ENCODE measurements at places on chromosomes 5 and 9.

DNA sequence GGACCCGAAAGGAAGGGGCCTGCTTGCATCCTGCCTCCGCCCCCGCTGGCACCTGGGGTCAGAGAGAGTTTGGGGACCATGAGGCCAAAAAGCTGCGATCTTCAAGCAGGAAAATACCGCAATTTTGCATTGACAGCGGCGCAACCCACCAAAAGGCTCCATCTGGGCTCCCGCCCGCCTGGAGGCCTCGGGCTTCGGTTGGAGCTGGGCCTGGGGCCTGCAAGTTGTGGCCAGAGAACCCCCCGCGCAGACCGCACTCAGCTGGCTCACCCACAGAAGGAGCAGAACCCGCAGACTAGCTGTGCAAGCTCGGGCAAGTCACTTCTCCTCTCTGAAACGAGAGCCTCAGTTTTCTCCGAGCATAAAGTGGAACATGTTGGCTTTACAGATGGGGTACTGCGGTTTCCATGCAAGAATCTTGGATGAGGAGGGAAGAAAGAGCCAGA lies 1.3 kb downstream of the NR5A1 start:
- DNase-seq = no peak

- DNase-seq = no peak
Measured at GRCh38 chr9:115396071-115396529, 278.1 kb upstream of the TNC start.

DNA sequence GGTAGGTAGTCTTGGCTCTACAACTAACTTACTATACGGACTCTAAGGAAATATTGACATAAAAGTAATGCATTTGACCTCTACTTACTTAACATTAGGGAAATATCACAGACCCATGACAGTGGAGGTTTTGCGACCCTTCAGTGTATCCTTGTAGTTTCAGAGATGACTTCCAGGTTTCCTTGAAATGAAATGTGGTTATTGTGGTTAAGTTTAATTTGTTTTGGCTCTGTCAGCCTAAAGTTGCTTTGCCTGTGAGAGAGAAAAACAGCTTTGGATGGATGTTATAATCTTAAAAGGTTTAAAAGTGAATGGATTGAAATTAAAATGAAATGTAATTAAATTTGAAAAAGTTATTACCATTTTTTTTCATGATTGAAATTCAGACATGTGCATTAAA lies 42.9 kb downstream of the LRRTM2 start:
- DNase-seq = no peak

DNA sequence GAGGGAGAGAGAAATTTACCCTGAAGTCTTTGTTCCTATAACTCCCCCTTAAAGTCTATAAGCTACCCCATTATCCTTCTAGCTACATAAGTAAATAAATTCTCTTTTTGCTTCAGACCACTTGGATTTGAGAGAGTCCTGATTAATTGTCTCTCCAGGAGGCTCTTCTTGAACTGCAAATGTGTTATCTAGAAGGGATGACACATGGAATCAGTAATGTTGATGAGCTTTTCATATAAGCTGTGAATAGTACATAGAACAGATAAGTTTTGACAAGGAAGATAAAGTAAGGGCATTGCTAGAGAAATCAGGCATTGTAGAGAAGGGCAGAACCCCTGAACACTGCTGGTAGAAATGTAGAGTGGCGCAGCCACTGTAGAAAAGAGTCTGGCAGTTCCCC lies 42.5 kb upstream of the GNPDA1 start:
- DNase-seq = no peak

- DNase-seq = no peak
Measured at GRCh38 chr5:143796753-143797152, 15.2 kb upstream of the HMHB1 start.

DNA sequence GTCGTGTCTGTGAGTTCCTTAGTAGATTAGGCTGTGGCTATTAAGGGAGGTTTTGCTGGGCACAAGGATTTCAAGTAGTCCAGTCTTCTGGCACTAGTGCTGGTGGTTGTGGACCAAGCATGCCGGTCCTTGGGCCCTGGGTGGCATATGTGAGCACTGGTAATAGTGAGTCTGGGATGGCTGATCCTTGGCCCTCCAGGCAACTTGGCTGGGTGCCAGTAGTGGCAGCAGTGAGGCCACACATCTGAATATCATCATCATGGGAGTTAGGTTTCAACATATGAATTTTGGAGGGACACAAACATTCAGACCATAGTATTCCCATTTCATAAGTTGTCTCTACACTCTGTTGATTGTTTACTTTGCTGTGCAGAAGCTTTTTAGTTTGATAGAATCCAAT lies 25.3 kb upstream of the APBA1 start:
- no peak for DNase-seq

GRCh38 chr9:20170122-20170521 lies 381.3 kb upstream of the SLC24A2 start:
- DNase-seq = no peak

DNA sequence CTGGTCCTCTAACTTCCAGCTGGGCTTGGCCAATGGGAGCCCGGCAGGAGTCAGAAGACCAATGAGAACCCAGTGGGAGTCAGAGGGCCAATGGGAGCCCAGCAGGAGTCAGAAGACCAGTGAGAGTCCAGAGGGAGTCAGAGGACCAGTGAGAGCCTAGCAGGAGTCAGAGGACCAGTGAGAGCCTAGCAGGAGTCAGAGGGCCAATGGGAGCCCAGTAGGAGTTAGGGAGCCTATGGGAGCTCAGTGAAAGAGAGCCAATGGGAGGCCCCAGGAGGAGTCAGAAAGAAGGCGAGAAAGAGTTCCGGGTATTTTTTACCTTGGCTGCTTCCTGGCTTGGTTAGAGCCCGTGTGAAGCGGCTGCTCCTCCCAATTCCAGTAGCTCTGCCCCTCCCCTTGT lies 191.0 kb downstream of the GABBR2 start:
- DNase-seq = no peak

DNA sequence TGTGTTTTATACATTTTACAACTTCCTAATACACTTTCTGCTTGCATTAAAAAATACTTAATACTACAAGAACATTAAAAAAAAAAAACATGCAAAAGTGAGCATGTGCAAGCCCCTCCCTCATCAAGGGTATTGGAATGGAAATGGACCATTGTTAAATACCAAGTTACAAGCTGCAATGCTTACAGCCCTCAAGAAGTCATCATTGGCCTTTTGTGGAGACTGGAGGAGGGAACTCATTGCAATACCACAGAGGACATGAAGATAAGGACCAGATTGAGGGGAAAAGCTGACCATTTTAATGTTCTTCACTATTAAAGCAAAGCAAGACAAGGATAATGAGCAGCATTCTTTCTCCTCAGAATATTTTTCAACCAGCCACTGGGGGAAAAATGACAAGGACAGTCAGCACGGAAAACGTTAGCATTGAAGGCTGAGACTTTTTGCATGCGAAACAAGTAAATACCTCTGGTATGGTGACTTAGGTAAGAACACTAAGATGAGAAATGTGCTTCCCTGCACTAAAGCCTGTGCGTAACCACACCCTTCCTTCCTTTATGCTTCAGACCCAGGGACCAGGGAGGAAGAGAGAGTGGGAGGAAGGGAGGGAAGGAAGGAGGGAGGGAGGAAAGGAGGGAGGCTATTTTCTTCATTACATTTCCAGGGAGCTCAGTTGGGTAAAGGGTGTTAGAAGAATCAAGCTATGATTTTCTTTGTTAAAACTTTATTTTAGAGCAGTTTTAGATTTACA lies 141.1 kb upstream of the RAPGEF1 start:
- no peak for DNase-seq

- DNase-seq = no peak
Measured at GRCh38 chr5:174083056-174083827, 37.7 kb downstream of the NSG2 start.

GRCh38 chr5:176161431-176161830 lies 76.8 kb upstream of the SIMC1 start:
- peak; percentile 47 for DNase-seq

- DNase-seq = no peak
Measured at GRCh38 chr5:83031381-83031780, 45.8 kb downstream of the TMEM167A start.

GRCh38 chr9:92377876-92378275 lies 26.5 kb downstream of the OGN start:
- DNase-seq = no peak

DNA sequence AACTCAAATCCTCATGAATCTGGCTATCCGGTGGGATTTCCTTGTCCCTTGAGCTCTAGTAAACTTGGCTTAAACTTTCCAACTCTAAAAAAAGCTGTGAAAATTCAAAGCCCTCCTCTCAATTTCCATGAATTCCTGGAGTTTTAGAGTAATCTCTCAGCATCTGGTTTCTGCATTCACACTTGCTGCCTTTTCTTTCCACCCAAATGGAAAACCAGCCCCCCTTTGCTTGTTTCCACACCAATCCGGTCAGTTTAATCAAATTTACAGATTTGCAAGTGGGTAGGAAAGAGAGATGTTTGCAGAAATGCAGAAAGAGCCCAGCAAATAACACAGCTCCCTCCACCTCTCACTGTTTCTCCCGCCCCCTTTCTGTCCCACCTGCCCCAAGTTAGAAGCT lies 91.1 kb downstream of the ENC1 start:
- no peak for DNase-seq

- DNase-seq = no peak
Measured at GRCh38 chr9:78029551-78030295, 1.9 kb downstream of the GNAQ start.

DNA sequence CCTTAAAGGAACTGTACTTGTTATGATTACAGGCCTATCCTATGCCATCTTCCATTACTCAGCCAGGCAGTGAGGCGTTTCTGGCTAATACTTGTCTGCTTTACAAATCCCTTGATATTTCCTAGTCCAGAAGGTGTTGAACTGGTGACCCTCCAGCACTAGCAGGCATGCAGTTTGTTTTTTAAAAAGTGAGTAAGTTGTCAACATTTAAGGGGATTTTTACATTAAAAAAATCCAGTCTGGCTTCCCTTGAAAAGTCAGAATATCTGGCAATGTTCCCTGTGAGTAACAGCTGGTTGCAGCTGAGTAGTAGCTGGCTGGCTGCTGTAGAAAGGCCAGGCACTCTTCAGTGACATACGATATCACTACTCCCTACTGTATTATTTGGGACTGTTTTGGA lies 21.8 kb downstream of the GRIN3A start:
- DNase-seq = peak; percentile 32
